Vagina (tissue), 2 donors: ENCODE measurements at places on chromosomes 4 and X.

- no peak for DNase-seq
Observed at GRCh38 chr4:10951306-10951705, 266.7 kb upstream of the CLNK start.

- no peak for DNase-seq
Observed at GRCh38 chr4:55321707-55322264, 24.3 kb upstream of the SRD5A3 start.

DNA sequence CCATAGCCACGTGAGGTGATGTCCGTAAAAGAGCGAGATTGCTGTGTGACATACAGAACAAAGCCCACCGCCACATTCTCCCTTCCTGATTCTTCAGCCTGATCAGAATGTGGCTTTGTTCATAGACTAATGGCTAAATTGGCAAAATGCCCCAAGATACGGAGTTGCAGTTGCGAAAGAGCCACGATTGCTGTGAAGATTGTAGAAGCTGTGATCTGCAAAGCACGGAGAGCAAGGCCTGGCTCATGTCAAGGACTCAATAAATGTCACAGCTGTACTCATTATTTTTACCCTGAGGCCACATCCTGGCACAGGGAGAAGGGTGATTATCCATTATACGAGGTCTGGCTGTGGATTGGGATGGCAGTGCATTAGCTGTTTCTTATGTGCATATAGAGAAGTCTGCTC, 34.2 kb downstream of the ARSD start:
- peak; percentile 95 for DNase-seq

GRCh38 chr4:113760094-113760794, 1.3 kb downstream of the CAMK2D start:
- DNase-seq = no peak

GRCh38 chr4:84814094-84814750, 152.3 kb downstream of the WDFY3 start:
- DNase-seq = no peak

DNA sequence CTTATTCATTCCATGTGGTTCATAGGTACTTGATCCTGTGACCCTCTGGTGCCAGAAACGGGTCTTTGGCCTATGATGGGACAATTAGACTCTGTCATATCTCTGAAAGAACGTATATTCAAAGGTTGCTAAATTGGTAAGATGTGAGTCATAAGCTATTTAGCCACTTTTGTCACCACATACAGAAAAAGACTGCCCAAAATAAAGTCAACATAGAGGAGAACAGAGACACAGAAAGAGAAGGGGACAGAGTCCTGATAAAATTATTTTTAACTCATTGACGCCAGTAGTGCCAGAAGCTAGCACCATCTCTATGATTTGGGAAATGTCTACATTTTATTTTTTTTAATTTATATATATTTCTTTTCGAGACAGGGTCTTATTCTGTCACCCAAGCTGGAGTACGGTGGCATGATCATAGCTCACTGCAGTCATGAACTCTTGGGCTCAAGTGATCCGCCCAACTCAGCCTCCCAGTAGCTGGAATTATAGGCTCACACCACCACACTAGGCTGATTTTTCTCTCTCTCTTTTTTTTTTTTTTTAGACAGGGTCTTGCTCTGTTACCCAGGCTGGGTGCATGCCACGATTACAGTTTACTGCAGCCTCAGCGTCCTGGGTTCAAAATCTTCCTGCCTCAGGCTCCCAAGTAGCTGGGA, 92.1 kb upstream of the COX18 start:
- DNase-seq = no peak

DNA sequence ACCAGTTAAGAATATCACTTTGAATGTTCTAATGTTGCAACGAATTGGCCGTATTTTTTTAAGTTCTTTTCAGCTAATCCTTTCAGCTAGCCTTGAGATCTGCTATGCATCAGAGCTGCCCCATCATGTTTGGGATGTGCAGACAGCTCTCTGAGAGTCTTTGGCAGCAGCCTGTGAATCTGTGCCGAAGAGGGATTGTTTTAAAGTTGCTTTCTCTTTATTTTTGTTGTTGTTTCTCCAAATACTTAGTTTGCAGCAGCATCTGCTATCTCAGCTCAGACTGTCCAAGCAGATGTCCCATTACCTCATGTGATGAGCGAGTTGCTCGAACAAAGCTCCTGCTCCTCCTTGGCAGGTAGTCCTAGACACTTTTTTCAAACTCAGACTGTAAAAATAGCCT, 1002.5 kb upstream of the INTU start:
- DNase-seq = no peak

DNA sequence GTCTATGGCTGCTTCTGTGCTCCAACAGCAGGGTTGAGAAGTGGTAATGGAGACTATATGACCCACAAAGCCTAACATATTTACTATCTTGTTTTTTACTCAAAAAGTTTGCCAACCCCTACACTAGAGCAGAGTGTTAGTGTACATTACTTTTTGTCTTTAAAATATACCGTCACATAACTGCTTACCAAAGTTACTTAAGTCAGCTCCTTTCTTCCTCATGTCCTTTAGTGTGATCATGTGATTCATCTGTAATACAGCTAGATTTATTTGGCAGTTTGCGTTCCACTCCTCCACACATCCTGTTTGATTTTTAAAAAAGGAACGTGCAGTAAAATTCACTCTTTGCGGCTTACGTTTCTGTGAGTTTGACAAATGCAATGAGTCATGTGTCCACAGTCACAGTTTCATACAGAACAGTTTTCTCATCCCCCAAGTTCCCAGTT, 162.4 kb upstream of the GPRIN3 start:
- no peak for DNase-seq

GRCh38 chr4:77209936-77210335, 52.9 kb downstream of the CCNG2 start:
- DNase-seq = no peak

GRCh38 chrX:81229229-81229628, 27.3 kb downstream of the SH3BGRL start:
- no peak for DNase-seq

GRCh38 chr4:85126991-85127591, 160.6 kb upstream of the WDFY3 start:
- DNase-seq = no peak

DNA sequence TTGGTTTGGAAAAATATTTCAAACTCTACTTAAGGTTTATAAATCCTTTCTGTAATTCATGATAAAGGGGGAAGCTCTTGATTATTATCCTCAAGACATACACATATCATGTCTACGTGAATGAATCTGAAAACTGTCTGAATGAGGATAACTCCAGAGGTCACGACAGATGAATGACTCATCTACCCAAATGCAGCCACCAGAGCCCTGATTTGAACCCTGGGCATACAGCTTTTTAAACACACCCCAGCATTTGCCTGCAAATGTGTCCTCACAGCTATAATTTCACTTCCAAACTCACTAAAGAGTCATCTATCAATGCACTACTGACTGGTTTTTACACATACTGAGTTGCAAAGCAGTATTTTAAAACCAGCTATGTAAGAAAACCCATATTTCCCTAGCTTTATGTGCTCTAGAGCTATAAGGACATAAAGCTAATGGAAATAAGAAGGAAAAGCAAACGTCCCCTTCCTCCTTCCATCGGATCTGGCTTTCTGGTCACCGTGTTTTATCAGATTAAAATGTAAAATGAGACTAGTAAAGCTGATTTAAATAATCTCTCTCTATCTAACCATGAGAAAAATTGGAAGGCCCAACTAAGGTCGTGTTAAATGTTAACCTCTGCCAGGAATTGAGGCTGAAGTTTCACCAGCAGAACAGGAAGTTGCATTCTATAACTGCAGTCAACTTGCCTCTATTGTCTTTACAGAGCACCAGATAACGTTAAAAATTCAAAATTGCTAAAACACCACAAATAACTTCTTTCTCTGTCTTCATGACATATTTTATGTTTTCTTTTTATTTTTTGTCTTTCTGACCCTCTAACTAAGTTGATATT, 63.1 kb upstream of the SPP1 start:
- no peak for DNase-seq

GRCh38 chr4:58514299-58514698, 1404.1 kb upstream of the IGFBP7 start:
- no peak for DNase-seq

GRCh38 chrX:25925946-25926345, 212.2 kb upstream of the MAGEB18 start:
- no peak for DNase-seq

GRCh38 chr4:142565771-142566170, 280.3 kb downstream of the INPP4B start:
- no peak for DNase-seq

DNA sequence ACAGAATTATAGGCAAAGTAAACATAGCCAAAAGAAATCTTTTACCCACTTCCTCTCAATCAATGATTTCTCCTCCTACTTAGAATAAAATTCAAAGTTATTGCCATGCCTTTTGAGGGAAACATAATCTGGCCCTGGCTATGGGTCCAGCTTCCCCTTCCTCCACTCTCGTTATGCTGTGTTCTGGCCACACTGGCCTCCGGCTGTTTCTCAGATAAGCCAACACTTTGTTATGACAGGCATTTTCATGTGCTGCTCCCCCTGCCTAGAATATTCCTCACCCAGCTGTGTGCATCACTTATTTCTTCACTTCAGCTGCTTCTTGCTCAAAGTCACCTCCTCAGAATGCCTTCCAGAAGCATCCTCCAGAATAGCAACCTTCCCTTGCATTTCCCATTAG, 386.6 kb upstream of the AADAT start:
- no peak for DNase-seq

DNA sequence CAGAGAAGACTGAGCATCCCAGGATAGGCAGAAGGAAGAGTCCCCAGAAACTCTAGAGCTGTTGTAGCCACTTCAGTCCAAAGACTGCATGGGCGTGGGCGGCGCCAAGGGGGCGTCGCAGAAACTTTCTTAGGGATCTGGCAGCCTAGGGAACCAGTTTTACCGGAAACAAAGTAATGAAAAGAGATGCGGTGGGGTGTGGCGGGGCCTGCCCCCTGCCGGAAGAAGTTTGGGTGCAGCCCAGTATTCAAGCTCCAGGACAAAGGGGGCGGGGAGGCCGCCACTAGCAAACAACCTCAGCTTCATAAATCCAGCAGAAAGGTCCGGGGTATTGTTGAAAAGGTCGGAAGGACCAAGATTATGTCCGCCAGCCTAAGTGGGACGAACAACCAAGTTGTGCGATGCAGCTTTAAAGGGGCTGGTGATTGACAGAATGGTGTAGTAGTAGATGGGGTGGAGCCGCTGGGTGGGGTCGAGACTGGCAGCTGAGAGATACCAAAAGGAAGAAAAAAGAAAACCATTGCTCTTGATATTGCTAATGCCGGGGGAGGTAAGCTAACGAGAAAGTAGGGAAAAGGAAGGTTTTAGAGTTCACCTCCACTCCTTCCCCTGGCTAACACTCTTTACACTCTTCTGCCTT, 190.5 kb downstream of the RRAGB start:
- no peak for DNase-seq

DNA sequence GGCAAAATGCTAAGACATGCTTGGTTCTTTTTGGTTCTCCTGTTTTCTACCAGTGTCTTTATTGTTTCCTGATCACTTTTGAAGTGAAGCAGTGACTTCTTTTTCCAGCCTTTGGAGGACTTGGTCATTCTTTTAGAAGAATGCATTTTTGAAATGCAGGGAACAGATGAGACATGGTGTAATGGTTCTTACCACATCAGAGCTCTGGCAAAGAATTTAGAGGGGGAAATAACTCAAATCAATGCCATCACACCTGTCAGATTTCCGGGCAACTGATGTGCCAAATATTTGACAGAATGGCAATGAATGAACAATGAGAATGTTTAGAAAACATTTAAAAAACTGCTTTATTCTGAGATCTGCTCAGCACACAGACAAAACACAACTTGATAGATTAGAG, 519.6 kb downstream of the IQCM start:
- DNase-seq = no peak

DNA sequence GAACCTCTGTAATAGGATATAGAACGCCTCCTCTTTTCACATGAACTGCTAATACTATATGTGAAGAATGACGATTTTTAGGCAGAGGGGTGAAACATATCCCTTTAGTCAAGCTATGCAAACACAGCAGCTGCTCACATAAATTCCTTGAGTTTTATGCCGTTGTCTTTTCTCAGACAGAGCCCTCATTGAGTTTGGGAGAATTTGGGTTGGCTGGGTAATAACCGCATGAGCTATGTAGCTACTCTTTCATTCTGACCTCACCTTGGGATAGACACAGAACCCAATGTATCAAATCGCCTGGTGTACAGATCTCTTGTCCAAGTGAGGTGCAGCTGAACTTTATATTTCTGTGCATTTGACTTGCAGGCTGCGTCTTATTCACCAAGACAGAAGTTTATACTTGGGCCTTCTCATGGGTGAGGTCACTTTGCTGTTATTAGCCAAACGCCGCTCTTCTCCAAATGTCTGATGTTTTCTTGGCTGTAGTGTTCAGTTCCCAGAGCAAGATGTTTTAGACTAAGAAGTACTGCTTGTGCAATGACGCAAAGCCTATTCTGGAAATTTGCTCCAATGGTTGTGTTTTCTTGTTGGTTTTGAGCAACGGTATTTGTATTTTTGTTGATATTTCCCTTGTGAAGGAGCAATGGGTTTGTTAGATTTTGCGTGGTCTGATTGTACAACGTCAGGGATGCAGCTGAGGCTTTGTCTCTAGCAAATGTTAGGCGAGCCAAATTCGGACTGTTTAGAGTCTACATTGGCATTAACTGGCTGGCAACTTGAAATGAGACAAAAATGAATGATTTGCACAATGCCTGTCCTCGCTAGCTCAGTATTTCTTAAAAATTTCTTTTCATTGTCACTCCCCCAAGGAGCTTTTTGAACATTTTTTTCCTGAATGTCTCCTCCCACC, 11.2 kb upstream of the SPARCL1 start:
- DNase-seq = no peak

DNA sequence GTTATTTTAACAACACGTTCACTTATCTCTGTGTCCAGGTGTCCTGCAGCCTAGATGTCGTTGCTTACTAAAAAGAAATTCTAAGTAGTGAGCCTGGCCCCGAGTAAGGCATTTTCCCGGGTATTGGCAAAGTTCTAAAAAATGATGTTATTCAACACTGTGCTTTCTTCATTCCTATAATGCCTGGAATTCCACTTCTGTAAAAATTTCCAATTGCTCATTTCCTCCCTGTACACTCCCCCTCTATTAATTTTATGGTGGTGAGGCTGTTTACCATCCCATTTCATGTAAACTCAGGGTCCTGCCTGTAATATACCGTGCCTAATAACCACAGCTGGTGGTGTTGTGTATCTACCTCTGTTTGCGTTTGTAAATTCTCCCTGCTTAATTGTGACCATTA, 14.2 kb downstream of the BST1 start:
- no peak for DNase-seq
